ENCODE measurements at places on chromosomes 2 and 18. TPM values are rescaled to one million over a fixed set of nuclear protein-coding genes. Genes with fewer than 3 reads are reported as not detected.

DNA sequence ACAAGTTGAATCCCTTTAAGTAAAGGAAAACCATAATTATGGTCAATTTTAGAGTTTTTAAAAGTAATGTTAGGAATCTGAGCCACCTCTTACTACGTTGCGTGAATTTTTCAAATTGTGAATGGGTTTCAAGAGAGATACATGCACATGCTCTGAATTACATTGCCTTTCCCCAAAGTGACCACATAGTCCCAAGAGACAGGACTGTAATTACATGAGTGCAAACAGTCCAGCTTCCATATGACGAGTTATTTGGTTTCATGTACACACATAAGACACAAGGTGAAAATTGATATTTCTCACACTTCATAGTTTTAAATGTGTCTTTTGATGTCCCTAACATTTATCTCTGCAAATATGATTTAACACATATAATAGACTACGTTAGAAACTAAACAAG, 850.8 kb downstream of the LRP1B start:
- no peak for DNase-seq

DNA sequence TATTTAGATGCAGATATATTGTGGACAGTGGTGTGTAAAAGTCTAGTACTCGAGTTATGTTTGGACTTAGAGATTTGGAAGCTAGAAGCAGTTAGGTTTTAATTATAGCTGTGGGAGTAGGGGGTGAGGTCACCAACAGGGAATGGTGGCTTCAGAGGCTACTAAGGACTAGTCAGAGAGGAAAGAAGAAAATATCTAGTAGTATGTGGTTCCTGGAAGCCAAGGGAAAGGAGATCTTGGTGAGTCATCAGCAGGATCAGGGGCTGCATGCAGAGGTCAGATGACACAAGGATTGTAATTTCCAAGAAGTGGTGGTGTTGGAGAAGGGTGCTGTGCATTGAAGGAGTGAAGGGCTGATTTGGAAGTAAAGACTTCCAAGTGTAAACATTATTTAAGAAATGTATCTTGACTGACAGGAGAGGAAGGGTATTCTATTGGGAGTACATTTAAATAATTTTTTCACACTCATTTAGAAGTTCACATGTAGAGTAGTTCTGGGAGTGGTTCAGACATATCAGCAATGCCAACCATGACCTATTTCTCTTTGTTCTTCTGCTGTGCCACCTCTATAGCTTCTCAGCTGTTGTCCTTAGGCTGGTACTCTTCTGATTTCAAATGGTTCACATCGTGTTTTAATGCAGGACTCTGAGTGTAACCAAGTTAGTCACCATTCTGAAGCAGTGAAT, 59.1 kb downstream of the ACSL3 start:
- peak; percentile 93 for DNase-seq

Gene ADCYAP1
- 0.10 TPM for total RNA-seq

Gene PROKR1
- not detected for total RNA-seq

Gene HSBP1L1
- total RNA-seq: 1.6 TPM

Gene IL1RL1
- total RNA-seq: 0.10 TPM

Gene PNPT1
- total RNA-seq: 36.1 TPM

- DNase-seq: peak; percentile 94
These were observed 228.6 kb upstream of the STK17B start for GRCh38 chr2:196399722-196400691.

GRCh38 chr2:191515551-191515950, 162.4 kb upstream of the NABP1 start:
- DNase-seq: no peak

- DNase-seq: no peak
These were observed 725.1 kb downstream of the EPHA4 start for GRCh38 chr2:220847006-220847405.

Gene POU3F3
- total RNA-seq: not detected

DNA sequence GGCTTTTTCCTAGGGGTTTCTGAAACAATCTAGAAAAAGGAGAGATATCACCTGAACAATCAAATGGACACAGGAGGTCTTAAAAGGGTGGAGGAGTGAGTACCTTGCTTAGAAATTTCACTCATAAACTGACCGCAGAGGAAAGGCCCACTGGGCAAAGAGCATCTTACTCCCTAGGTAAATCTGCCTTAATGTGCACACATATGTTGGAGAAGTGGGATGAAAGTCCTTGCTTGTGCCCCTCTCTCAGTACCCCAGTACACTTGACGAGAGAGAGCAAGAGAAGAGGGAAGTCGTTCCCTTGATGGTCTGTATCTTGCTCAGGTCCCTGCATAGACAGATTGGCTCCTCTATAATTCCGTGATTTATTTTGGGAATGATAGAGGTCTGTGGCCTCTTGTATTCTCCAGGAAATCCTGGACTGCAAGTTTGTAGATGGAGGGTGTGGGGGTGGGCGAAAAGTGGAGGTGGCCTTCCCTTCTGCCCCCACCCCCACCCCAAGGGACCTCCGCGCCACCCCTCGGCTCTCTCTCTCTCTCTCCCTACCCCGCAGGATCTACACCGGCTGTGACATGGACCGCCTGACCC, 6.8 kb downstream of the TBR1 start:
- DNase-seq: no peak

Gene SLC4A5
- 0.10 TPM for total RNA-seq

Gene PCARE
- not detected for total RNA-seq

- DNase-seq: no peak
These were observed 33.9 kb upstream of the CSRNP3 start for GRCh38 chr2:165435611-165436010.

Gene ABCG5
- total RNA-seq: not detected

- no peak for DNase-seq
These were observed 63.5 kb downstream of the PTPN2 start for GRCh38 chr18:12820506-12820905.

Gene NEU2
- total RNA-seq: not detected

DNA sequence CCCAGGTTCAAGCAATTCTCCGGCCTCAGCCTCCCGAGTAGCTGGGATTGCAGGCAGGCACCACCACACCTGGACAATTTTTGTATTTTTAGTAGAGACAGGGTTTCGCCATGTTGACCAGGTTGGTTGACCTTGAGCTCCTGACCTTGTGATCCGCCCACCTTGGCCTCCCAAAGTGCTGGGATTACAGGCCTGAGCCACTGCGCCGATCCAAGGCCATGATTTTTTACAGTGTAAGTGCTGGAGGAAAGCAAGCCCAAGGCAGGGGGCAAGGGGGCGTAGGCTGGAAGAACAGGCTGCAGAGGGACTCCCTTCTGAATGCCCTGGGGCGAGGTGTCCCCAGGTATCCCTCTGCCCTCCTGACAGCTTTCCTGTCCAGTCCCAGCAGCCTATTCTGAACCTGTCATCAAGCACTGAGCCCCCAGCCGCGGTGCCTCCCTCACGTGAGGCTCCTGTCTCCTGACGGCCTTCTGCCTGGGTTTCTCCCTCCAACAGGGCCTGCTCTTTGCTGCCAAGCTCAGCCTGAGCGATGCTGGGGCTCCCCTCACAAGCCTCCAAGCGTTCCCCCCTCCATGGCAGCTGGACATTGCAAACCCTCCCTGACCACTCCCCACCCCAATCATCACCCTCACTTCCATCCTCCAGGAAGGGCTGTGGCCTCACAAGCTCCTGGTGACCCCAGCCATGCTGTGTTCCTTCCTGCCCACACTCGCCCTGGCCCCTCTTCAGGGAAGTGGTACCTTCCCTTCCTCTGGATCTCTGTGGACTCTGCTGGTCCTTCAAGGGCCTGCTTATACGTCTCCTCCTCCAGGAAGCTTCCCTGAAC, 37.6 kb downstream of the ZFP36L2 start:
- DNase-seq: no peak

DNA sequence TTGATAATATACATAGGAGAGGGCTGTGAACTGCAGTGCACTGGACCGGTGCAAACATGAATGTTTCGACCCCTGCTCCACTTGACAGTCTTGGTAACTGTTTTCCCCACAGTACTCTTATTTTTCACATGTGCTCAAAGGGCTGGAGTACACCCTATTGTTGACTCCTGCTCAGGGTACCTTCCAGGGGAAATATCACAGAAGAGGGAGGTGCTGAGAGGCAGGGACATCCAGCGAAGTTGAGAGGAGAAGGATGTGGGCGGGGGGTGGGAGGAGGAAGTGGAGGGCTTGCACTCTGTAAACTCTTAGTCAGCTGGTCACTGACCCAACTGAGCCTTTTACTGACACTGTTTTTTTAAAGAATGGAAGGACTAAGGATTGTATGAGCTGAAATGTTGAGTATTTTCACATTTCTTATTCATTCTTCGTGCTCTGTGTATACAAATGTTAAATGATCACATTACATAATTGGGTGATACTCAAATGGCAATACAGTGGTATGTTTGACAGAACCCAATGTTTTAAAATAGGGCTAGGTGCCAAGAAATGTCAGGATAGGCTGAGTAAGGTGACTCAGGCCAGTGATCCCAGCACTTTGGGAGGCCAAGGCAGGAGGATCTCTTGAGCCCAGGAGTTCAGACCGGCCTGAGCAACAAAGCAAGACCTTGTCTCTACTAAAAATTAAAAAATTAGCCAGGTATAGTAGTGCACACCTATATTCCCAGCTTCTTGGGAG, 10.0 kb downstream of the INPP4A start:
- DNase-seq: no peak

DNA sequence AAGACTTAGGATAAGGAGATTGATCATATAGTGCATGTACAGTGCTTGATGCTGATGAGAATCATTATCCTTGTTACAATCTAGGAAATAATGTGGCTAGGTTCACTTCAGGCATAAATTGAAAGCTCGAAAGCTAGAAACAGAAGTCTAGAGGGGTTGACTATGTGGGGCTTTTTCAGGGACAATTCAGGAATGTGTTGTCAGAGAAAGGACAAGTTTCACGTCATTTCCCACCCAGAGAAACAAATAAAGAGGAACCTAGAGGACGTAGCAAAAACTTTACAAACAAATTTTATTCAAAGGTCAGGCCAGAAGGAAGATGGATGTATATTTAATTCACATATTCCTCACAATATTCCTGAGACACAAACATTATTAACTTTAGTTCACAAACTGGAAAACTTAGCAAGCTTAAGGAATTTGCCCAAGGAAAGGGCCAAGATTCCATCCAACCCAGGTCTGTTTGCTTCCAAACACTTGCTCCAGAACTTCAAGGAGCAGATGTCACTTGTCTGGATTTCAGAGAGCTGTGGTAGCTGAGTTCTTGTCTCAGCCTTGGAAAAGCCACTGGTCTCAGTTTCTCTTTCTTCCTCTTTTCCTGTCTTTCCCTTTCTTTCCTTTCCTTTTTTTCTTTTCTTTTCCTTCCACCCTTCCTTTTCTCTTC, 7.4 kb downstream of the CYRIA start:
- DNase-seq: no peak

GRCh38 chr2:38515155-38516074, 87.3 kb downstream of the HNRNPLL start:
- DNase-seq: peak; percentile 77

Gene STPG4
- not detected for total RNA-seq

GRCh38 chr2:176188774-176189680, 559 bp downstream of the HOXD1 start:
- DNase-seq: no peak

- peak; percentile 28 for DNase-seq
These were observed 1.4 kb downstream of the CYRIA start for GRCh38 chr2:16664052-16664731.

Gene HAAO
- total RNA-seq: not detected

DNA sequence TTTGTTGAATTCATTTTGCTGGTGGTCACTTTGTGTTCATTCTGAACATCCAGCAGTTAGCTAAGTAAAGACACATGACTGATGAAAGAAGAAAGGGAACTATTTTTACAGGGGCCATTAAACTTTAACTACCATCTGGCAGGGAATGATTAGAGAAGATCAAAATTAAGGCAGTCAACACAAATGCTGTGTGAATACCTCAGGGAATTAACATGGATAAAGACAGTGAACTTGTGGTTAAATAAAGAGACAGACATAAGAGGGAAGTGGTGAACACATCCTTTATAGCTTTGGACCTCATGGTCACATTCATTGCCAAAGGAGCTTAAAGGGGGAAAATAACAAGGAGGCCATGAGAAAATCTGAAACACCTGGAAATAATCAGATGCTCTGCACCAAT, 52.6 kb upstream of the ATP5MC3 start:
- no peak for DNase-seq

Gene ANKRD30B
- 0.59 TPM for total RNA-seq

DNA sequence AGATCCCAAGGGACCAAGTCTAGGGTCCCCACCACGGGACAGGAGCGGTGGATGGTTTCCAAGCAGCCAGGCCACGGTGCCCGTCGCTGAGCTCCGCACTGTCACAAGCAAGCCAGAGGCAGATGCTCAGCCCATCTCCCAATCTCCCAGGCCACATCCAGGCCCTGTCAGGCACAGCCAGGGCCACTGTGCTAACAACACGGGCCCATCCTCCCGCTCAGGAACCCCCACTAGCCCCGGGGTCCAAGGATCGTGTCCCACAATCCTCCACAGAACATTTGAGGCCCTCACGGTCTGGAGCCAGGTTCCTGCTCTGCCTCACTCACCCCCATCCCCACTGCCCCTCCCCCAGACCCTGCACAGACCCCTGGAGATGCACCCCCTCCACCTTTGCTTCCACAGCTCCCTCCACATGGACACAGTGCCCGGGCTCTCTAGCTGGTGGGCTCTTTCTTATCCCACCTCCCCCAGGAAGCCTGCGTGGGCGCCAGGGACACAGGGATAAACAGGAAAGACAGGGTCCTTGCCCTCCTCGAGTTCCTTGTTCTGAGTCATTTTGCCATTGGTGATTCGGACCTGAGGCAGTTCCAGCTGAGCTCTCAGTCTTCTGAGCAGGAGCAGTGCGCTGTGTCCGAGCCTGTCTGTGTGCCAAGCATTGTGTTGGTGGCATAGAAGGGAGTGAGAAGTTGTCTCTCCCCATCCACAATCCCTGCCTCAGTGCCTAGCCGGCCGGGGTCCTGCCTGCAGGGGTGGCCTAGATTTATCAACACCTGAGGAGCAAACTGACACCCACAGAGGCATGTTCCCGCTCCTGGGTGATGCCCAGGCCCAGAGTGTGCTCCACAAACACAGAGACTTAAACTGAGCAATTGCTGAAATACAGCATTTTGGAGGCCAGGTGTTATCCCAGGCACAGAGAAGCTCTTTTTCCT, 7.0 kb downstream of the CROCC2 start:
- DNase-seq: peak; percentile 73

DNA sequence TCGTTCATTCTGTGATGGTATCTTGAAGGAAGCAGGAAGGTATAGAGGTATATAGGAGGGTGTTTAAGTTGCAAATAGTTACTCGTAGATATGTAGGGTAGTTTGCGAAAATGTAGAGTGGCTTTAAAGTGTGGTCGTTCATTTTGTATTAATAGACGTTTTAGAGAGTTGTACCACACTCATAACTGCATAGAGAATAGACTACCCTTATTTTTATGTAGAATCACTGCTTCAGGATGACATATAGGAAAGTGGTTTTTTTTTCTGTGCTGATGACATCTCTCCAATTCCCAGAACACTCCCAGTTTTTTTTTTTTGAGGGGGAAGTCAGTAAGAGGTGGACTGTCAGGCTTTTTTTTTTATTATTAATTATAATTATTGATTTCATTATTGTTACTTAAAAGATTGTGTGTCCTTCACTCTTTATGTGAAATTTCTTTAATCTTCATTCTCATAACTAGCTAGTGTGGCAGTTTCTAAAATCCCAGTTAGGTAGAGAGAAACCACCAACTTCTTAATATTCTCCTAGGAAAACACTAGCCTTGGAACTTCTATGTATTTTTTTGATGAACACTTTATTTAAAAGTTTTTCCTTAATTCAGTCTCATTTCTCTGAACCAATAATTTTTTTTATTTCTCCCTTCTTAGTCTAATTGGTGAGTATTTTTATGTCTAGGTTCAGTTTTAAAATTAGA, 1.5 kb downstream of the ACTR3 start:
- no peak for DNase-seq
